T-cell (primary cell): ENCODE measurements at places on chromosomes 7 and 10. TPM values are rescaled to one million over a fixed set of nuclear protein-coding genes. Genes with fewer than 3 reads are reported as not detected.

GRCh38 chr10:124126145-124126982, 33.0 kb upstream of the CHST15 start:
- DNase-seq, result no peak

- no peak for DNase-seq
Measured at GRCh38 chr7:5425507-5426225, 2.0 kb upstream of the TNRC18 start.

The CHST15 gene
- total RNA-seq, result 0.95 TPM

The PAPOLB gene
- not detected for total RNA-seq

The BLOC1S2 gene
- total RNA-seq, result 33.5 TPM

GRCh38 chr7:20183086-20183485, 34.1 kb downstream of the MACC1 start:
- no peak for DNase-seq

DNA sequence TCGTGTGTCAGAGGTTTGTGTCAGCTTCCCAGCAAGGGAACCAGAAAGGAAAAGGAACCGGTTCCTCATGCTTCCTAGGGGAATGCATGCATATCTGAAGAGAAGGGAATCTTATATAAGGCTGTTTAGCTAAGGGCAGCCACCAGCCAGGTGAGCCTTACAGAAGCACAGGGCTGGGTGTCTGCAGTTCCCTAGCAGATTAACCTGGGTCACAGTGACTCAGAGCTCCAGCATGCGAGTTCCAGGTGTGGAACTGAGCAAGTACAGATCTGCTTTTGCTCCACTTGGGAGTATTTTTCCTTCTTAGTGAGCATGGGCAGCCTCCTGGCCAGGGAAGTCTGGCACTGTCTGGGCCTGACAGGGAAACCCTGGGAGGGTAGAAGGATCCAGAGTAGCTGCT, 957 bp upstream of the ANKRD2 start:
- no peak for DNase-seq

The SFTPA2 gene
- total RNA-seq, result 8.9 TPM

DNA sequence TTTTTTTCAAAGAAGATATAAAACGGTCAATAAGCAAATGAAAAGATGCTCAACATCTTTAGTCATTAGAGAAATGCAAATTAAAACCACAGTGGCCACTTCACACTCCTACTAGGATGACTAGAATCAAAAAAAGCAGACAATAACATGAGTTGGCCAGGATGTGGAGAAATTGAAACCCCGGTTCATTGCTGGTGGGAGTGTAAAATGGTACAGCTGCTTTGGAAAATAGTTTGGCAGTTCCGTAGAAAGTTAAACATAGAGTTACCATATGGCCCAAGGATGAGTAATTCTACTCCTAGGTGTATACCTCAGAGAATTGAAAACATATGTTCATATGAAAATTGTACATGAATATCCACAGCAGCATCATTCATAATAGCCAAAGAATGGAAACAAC, 573.3 kb downstream of the GALNT17 start:
- no peak for DNase-seq

DNA sequence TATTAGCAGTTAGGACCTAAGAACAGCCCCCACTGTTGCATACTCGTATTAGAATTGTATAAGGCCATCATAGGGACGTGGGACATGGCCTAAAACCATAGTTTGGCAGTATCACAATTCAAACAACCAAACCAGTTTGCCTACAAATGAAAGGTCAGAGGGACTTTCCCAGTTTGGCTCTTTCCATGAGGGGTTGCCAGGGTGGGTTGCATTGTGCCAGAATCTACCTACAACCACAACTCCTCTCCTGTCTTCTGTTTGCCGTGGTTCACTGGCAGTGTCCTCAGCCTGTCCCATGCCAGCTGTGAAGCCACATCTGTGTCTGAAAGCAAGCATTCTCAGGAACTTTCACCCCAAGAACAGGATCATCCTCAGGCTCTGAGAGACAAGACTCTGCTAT, 44.5 kb downstream of the PIK3AP1 start:
- no peak for DNase-seq

- DNase-seq, result no peak
Measured at GRCh38 chr10:133141958-133142340, 18.1 kb upstream of the KNDC1 start.

The CYP2E1 gene
- total RNA-seq, result 3.8 TPM

GRCh38 chr7:100389437-100390088, 16.3 kb downstream of the PILRA start:
- no peak for DNase-seq

The FGL2 gene
- total RNA-seq, result 2.3 TPM

DNA sequence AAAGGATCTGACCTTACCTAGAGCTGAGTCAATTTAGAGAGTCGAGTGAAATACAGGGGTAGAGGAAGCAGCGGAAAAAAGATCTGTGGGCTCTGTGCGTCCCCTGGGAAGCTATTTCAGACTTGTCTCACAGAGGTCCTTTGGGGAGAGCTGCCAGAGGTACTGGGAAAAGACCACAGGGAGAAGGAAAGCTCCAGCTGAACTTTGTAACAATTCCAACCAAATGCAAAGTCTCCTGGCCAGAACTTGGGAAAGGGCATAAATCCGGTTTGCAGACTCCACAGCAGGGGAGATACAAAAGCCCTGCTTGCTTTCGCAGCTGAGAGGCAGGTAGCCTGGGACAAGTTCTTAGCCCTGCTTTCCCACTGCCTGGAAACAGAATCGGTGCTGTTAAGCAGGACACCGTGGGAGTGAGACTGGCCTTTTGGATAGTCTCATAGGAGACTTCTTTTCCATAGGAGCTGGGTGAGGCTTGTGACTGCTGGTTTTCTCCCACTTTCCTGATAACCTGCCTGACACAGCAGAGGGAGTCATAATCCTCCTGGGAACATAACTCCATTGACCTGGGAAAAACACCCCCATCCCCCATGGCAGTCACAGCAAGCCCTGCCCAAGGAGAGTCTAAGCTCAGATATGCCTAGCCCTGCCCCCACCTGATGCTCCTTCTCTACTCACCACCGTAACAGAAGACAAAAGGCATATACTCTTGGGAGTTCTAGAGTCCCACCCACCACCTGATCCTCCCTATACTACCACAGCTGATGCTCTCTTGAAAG, 926.2 kb downstream of the KCNMA1 start:
- no peak for DNase-seq

DNA sequence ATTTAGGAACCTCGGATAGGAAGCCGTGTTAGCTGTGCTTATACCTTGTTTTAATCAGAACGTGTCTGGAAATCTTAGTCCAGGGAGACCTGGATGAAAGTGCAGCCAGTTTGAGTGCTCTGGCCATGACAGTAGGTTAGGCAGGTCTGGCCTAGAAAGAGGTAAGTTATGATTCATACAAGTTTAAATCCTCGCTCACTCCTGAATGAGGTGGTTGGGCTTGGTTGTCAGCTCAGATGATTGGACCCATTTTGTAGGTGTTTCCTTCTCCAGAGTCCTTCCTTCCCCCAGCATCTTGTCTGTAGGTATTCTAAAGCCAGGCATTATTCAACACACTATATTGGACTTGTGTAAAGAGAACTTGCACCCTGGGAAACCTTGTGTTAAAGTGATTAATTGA, 561.9 kb upstream of the GALNT17 start:
- no peak for DNase-seq

DNA sequence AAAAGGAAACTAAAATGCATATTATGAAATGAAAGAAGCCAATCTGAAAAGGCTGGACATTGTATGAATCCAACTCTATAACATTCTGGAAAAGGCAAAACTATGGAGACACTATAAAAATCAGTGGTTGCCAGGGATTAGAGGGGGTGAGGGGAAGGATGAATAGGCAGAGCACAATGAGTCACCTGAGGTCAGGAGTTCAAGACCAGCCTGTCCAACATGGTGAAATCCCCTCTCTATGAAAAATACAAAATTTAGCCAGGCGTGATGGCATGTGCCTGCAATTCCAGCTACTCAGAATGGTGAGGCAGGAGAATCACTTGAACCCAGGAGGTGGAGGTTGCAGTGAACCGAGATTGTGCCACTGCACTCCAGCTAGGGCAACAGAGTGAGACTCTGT, 324.8 kb upstream of the PHYHIPL start:
- DNase-seq, result no peak

DNA sequence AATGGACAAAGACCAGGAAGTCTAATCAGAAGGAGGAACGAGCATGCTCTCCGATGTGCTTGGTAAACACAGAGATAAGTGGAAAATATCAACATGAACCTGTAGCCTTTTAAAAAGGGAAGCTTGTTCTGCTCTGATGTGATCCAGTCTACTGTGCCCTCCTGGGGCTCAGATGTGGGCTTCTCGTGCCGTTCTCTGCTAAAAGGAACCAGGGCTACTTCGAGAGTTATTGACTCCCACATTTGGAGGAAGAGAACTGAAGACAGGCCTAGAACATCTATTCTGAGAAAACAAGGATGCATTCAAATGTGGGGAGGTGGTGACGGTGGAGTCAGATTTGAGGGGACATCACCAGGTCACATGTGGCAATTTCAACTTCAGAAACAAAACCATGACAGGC, 325.4 kb downstream of the GLRX3 start:
- no peak for DNase-seq

DNA sequence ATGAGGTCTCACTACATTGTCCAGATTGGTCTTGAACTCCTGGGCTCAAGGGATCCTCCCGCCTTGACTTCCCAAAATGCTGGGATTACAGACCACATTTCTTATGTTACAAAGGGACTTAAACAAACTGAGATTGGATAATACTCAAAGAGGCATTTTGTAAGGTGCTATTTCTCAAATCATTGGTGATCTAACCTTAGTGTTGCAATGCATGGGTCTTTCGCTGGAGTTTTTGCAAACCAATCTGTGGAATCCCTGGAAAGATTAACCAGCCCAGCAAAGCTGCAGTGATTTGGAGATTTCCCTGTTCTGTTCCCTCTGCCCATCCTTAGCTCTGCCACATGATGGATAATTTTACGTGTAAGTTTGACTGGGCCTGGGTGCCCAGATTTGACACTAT, 20.4 kb upstream of the ECHDC3 start:
- DNase-seq, result no peak

DNA sequence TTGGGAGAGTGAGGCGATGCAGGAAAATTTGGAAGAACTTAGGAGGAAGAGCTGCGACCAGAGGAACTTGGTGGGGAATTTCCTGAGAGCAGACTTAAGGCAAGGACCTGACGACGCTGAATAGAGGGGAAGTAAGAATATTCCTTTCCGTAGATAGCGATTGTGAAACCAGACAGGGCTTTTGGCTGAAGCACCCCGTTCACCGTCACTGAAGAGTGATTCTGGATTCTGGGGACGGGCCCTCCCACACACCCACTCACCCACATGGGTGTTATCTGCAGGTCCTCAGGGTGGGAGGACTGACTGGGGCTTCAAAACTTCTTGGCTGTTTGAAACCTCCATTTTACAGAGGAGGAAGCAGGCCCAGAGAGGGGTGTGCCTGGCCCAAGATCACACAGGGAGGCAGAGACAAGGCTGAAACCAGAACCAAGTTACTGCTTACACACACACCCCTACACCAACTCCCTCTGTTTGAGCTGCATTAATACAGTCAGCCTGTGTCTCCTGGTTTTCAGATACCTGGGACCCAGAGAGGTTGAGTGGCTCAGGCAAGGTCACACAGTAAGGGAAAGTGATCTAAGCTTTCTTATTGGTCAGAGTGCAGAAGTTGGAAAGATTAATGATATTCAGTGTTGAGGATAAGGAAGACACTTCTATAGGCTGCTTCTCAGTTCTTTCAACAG, 37.2 kb upstream of the CDH23 start:
- DNase-seq, result no peak

The CDHR3 gene
- 10.5 TPM for total RNA-seq

DNA sequence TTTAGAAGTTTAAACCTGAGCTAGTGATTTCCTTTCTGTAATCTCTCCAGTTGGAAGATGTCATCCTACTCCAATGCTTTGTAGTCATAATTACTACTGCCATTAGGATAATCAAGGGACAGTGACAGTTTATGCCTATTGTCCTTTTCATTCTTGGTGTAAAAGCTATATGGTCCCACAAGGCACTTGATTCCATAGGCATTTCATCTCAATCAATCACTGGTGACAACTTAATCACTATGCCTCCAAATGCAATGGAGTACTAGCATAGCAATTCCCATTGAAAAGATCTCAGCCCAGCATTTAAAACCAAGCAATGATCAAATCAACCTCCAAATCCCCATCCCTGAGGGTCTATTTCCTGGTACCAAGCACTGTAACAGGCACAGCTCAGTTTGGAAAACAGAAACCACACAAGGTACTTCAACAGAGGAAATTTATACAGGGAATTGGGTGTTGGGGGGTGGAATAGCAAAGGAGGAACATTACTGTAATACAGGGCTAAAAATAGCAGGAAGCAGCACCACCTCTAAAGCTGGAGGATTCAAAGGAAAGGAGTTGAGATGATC, 51.0 kb downstream of the FHIP2A start:
- no peak for DNase-seq

The FFAR4 gene
- not detected for total RNA-seq

DNA sequence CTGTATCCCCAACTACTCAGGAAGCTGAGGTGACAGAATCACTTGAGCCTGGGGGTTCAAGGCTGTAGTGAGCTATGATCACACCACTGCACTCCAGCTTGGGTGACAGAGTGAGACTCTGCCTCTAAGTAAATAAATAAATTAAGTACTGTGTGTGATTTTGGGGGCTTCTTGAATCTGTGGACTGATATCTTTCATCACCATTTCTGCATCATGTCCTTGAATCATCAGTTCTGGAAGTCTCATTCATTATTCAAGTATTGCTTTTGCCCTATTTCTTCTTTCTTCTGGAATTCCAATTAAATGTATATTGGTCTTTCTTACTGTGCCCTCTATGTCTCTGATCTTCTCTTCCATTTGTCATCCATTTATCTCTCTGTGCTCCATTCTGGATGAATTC, 46.7 kb upstream of the OPN4 start:
- no peak for DNase-seq

The RET gene
- total RNA-seq, result not detected

- DNase-seq, result no peak
Measured at GRCh38 chr10:49834976-49835375, 72.9 kb upstream of the OGDHL start.

The SMIM30 gene
- total RNA-seq, result 16.5 TPM

DNA sequence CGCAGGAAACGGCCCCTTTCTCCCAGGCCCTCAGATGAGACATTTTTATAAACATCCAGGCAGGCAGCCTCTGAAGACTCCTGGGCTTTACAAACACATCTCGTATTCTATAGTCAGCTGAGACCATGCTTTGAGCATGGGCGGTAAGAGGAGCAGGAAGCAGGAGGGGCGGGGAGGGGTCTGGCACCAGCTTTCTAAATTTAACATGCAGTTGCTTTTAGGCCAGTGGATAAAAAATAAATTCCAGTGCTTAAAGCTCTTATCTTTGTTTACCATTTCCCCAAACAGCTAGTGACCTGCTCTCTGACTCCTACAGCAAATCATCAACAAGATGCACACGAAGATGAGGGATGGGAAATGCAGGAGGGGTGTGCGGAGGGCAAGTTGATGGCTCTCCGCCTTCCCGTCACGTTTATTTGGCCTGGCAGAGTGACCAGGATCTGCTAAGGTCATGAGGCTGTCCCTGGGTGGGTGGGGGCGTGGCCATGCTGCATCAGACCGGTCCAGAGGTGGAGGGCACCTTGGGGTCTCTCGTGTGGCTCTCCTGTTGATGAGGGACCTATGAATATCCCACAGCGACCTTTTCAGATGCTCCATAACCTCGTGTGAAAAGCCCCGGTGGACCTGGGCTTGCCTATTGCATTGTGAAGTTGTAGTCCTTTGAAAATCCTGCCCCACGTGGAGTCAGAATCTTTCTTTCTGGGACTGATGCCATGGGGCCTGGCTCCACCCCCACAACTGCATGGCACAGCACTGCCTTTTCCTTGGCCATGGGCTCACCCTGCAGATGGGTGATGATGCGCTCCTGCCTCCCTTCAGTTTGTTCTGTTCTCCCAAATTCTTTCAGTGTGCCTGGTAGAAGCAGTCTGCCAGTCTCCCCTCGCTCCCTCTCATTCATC, 67.5 kb downstream of the PARP12 start:
- no peak for DNase-seq

The OR2A12 gene
- not detected for total RNA-seq

The ASZ1 gene
- not detected for total RNA-seq
